ENCODE measurements at places on chromosomes 2 and 18. TPM values are rescaled to one million over a fixed set of nuclear protein-coding genes. Genes with fewer than 3 reads are reported as not detected.

GRCh38 chr18:55635439-55635838 lies 47.4 kb upstream of the TCF4 start:
- H3K27ac ChIP-seq: no peak overlapping the region
- H3K4me3 ChIP-seq: no peak overlapping the region
- no peaks in the 10 kb centered on the region for H3K27me3 ChIP-seq
- no peak for DNase-seq

- no peaks in the 10 kb centered on the region for H3K36me3 ChIP-seq
- H3K4me3 ChIP-seq: no peak overlapping the region
- H3K4me1 ChIP-seq: no peaks in the 10 kb centered on the region
- H3K27ac ChIP-seq: no peak overlapping the region
These were observed 182.0 kb downstream of the TCF4 start for GRCh38 chr18:55405893-55406406.

- H3K36me3 ChIP-seq: no peaks in the 10 kb centered on the region
- no peaks in the 10 kb centered on the region for H3K27me3 ChIP-seq
- DNase-seq: no peak
- H3K4me3 ChIP-seq: no peak overlapping the region
- H3K4me1 ChIP-seq: no peaks in the 10 kb centered on the region
These were observed 64.4 kb downstream of the GREB1 start for GRCh38 chr2:11598228-11598731.

- no peak for DNase-seq
- H3K36me3 ChIP-seq: no peaks in the 10 kb centered on the region
- no peaks in the 10 kb centered on the region for H3K4me1 ChIP-seq
- H3K4me3 ChIP-seq: no peak overlapping the region
- no peak overlapping the region for H3K27ac ChIP-seq
These were observed 18.1 kb downstream of the CYP1B1 start for GRCh38 chr2:38057651-38058410.

DNA sequence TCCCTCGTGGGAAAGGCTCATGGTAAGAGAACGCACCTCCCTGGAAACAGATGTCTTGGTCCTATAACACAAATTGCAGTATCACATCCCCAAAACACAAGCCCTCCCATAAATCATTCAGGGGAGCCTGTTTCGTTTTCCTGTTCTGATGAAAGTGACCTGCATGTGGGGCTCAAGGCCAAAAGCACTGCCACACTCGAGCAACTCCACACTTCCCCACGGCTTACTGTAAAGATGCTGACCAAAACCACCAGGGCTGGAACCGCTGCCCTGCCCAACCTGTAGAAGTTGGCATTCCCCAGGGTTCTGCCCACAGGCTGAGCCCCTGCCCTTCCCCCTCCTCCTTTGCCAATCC lies 139.7 kb downstream of the BCL11A start:
- H3K27ac ChIP-seq: no peak overlapping the region
- no peaks in the 10 kb centered on the region for H3K36me3 ChIP-seq
- H3K4me1 ChIP-seq: peaks cover 3% of the 10 kb centered on the region
- H3K27me3 ChIP-seq: peaks cover 28% of the 10 kb centered on the region
- DNase-seq: no peak

GRCh38 chr18:63191413-63191812 lies 128.2 kb downstream of the BCL2 start:
- no peak for DNase-seq
- H3K27ac ChIP-seq: no peak overlapping the region
- H3K4me3 ChIP-seq: no peak overlapping the region
- H3K4me1 ChIP-seq: peaks cover 52% of the 10 kb centered on the region

GRCh38 chr18:58269931-58270330 lies 225.9 kb downstream of the NEDD4L start:
- H3K27me3 ChIP-seq: no peaks in the 10 kb centered on the region
- no peak overlapping the region for H3K4me3 ChIP-seq
- no peaks in the 10 kb centered on the region for H3K36me3 ChIP-seq
- H3K4me1 ChIP-seq: no peaks in the 10 kb centered on the region
- H3K27ac ChIP-seq: no peak overlapping the region
- DNase-seq: no peak

GRCh38 chr2:69175790-69176715 lies 163.1 kb downstream of the ANTXR1 start:
- H3K27ac ChIP-seq: no peak overlapping the region
- H3K4me1 ChIP-seq: peaks cover 8% of the 10 kb centered on the region

DNA sequence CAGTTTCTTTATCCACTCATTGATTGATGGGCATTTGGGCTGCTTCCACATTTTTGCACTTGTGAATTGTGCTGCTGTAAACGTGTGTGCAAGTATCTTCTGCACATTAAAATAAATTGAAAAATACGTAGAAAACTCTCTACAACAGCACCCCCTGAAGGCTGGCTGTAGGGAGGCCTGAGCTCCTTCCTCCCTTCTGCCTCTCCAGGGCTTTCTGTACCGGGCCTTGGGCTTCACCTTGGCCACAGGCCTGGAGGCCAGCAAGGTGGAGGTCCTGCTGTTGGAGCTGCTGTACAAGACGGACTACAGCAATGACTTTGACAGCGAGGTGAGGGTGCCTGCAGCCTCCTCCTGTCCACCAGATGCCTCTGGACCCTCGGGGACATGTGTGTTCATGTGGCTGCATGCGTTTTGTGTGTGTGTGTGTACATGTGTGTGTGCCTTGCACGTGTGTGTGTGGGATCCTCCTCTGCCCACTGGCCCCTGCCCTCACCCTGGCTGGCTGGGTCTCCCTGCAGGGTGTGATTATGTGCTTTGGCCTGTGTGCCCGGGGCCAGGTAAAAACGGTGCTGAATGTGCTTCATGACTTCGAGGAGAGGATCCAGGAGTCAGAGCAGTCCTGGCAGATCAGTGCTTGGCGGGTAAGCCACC lies 29.2 kb downstream of the MROH2A start:
- no peaks in the 10 kb centered on the region for H3K36me3 ChIP-seq
- no peaks in the 10 kb centered on the region for H3K4me1 ChIP-seq
- H3K27ac ChIP-seq: no peak overlapping the region
- H3K4me3 ChIP-seq: no peak overlapping the region

DNA sequence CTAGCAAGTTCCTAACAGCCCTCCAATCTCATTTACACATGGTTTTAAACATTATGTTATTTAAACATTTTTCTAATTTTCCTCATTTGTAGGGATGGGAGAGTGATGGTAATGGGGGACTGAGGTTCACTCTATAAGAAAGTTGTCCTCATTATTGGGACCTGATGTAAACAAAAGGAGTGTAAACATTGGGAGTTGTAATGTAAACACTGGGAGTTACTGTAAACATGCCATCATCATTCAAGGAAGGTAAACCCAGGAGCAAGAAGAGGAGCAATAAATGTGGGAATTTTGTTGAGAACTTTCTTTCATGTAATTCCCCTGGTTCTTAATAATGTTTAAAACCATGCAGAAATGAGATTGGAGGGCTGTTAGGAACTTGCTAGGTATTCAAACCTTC lies 17.8 kb downstream of the RFTN2 start:
- no peak overlapping the region for H3K27ac ChIP-seq
- H3K27me3 ChIP-seq: peaks cover 2% of the 10 kb centered on the region
- DNase-seq: no peak
- no peak overlapping the region for H3K4me3 ChIP-seq
- no peaks in the 10 kb centered on the region for H3K36me3 ChIP-seq

DNA sequence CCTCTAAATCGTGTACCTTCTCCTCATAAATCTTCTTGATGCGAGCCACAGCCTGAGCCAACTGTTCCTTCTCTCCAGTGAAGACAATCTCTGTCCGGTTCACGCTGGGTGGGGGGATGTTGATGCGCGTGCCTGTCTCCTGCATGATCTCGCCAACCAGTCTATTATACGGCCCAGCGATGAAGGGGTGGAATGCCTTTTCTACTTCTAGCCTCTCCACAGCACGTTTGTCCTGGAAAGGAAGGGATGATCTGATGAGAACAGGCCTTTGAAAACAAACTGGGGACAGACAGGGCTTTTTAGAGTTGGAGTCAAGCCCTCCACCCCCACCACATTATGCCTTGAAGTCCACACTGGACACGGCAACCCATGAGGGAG lies 59.3 kb downstream of the HDLBP start:
- H3K27me3 ChIP-seq: no peaks in the 10 kb centered on the region
- DNase-seq: no peak
- H3K4me1 ChIP-seq: peaks cover 20% of the 10 kb centered on the region
- H3K36me3 ChIP-seq: peaks cover 34% of the 10 kb centered on the region
- no peak overlapping the region for H3K27ac ChIP-seq

GRCh38 chr2:149134335-149134923 lies 95.9 kb downstream of the LYPD6B start:
- H3K27ac ChIP-seq: no peak overlapping the region
- H3K36me3 ChIP-seq: no peaks in the 10 kb centered on the region
- H3K4me3 ChIP-seq: no peak overlapping the region
- H3K27me3 ChIP-seq: peaks cover 5% of the 10 kb centered on the region
- H3K4me1 ChIP-seq: no peaks in the 10 kb centered on the region
- no peak for DNase-seq

DNA sequence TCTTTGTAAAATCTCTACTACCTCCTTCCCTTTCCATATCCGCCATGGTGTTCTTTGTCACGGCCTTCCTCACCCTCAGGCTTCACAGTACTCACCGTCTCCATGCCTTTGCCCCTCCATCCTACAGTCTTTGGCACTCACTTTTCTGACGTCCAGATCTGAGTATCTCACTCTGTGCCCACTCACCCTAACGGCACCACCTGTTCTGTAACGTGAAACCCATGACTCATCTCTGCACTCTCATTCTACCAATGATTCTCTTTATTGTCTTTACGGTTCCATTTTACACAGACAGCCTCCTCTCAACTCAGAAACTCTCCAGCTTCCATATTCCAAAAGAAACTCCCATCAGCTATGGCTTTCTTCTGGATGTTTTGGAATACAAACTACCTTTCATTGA lies 56.7 kb downstream of the NETO1 start:
- no peaks in the 10 kb centered on the region for H3K36me3 ChIP-seq
- H3K4me1 ChIP-seq: no peaks in the 10 kb centered on the region
- H3K4me3 ChIP-seq: no peak overlapping the region
- H3K27me3 ChIP-seq: no peaks in the 10 kb centered on the region

- H3K4me3 ChIP-seq: peak overlapping the region; percentile 86
- H3K27ac ChIP-seq: peak overlapping the region; percentile 93
- no peak for DNase-seq
These were observed 1.6 kb downstream of the ZC3H6 start for GRCh38 chr2:112276954-112277353.

DNA sequence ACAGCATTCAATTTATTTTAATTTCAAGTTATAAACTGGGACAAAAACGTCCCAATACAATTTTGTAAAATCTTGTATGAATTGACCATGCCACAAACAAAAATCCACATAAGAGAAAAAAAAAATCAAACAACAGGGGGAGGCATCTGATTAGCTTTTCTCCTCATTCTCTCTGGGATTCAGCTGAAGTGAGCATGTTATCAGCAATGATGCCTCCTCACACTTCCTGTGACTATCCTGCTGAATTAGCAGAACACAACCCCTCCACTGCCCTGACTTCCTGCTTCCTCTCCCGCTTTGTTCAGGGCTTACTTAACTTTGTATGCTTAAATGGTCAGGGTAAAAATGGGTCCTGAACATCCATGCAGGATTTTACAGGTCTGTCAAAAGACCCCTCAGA lies 132.2 kb upstream of the ITGB6 start:
- H3K4me3 ChIP-seq: peak overlapping the region; percentile 54
- H3K27ac ChIP-seq: peak overlapping the region; percentile 64
- peaks cover 79% of the 10 kb centered on the region for H3K4me1 ChIP-seq
- no peaks in the 10 kb centered on the region for H3K36me3 ChIP-seq
- no peaks in the 10 kb centered on the region for H3K27me3 ChIP-seq

DNA sequence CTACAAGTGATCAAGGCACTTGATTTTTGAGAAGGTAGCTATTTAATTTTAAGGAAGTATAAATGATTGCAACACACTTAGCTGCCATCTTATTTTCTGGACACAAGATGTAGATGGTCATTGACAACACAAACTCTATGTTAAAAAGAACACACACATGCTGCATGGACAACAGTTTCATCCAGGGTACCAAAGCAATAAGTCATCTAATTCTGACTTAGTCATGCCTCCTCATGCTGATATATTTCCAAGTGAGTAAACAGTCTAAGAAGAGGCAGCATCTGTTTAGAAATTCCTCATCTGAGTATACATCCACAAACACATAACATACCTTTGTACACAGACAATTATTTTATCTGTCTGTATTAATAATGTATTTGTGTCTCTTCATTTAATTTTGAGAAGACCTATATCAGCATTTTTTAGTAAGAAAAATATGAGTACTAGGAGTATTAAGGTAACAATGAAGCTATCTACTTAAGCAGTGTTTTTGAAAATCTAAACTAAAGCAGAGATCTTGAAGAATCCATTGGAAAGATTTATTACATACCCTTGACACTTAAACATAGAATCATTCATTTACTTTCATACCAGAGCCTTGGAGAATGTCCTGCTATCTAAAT lies 84.9 kb downstream of the SCN1A start:
- H3K4me3 ChIP-seq: no peak overlapping the region
- H3K4me1 ChIP-seq: no peaks in the 10 kb centered on the region

Gene CASP10
- total RNA-seq: 17.5 TPM

Gene EVX2
- not detected for total RNA-seq

Gene PRSS56
- total RNA-seq: not detected

Gene SCYGR8
- total RNA-seq: not detected

Gene DNAJC5G
- total RNA-seq: not detected

Gene PRKAG3
- total RNA-seq: not detected

Gene ERFE
- total RNA-seq: 0.20 TPM

Gene AQP12A
- total RNA-seq: not detected
